ENCODE measurements at places on chromosomes 13 and 19.

- DNase-seq: peak; percentile 70
Observed at GRCh38 chr19:45117167-45117594, 24.2 kb downstream of the PPP1R37 start.

GRCh38 chr13:30148786-30149185 is 158.6 kb downstream of the KATNAL1 start:
- no peak for DNase-seq

DNA sequence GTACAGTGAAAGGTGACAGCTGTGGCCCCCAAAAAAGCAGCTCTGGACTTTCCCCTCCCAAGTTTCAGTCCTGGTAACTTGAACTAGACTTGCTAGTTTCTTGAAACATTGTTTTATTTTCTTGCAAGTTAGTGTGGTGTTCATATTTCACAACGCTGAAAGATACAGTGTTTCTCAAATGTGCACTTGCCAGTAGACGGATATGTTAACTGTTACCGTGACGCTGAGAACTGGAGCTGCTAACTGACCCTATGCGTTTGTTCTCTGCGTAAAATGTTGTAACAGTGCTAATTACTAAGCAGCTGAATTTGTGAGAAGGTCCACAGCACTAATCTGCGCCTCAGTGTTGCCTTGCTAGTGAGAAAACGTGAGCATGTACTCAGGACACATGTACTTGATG is 79.6 kb downstream of the GGACT start:
- DNase-seq: no peak

GRCh38 chr13:99516153-99516929 is 15.1 kb downstream of the TM9SF2 start:
- no peak for DNase-seq

DNA sequence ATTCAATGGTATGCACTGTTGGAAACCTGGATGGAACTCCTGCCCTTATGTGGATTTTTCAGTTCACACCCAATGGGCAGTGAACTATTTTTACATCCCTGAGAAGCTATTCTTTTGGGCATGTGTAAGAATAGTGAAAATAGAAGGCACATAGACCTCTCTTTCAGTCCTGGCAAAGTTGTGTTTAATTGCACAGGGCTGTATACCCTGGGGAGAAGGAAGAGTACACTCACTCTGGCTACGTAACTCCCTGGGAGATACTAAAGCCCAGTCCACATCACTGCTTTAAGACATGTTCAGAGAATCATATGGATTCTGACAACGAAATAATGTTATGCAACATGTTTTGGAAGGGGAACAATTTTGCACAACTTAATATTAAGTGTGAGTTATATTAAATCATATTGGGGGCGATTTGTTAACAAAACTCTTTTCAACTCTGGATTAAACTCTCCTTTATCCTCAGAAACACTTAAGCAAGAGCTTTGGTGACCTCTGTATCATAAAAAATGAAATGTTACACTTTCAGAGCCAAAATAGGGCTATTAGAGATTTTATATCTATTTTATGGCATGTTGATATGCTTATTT is 166.1 kb downstream of the DCT start:
- DNase-seq: no peak
